ENCODE measurements at places on chromosomes 7 and 10.

DNA sequence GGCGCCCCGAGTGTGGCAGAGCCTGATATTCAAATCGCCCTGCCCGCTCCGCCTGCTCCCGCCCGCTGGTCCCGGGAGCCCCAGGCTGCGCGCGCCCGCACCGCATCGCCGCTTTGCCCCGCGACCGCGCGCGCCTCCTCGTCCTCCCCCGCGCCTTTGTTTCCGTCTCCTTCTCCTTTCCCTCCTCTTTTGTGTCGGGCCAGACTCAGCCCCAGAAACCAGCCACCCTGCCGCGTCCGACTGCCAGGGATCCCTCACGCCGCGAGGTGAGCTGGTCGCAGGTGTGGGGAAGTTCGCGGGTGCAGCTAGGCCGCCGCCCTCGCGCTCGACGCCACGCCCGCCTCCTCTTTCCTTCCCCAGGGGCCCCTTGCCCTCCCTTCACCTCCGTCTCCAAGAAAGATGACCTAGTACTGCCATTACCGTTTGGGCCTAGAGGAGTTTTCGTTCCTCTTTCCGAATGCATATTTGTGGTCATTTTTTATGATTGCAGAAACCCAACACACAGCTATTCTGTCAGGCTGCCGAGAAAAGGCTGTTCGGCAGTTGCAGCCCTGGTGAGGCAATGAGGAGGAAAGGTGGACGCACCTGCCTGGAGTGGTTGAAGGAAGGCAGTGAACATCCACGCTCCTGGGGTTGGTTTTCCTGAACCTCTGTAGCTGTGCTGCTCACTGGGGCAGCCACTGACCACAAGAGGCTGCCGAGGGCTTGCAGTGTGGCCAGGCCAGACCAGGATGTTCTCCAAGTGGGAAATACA is 107.3 kb downstream of the SNX10 start:
- peak; percentile 34 for DNase-seq

DNA sequence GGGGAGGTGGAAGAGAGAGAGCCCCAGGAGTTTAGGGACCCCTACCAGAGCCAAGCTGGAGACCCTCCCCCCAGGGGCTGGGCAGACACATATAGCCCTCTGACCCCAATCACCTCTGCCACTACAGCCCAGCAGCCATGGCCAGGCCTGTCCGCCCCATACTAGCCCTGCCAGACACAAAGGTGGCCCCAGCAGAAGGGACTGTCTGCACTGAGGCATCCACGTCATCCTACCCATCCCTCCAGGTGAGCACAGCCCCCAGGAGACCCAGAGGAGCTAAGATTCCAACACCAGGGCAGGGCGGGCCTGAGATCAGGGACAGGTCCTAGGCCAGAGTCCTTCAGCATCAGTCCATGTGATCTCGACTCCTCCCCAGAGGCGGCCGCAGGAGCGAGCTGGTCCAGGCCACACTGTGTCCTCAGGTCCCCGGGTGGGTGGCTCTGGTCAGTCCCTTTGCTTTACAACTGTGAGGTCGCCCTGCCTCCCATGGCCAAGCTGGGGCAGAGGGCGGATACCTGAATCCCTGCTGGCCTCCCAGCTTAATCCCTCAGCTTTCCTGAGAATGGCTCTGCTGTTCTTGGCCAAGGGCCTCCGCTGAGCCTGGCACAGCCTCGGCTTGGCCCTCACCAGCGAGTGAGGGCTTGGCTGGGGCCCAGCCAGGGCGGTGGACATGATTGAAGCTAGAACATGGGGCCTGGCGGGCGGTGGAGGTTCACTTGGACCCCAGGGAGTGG is 14.3 kb upstream of the ELN start:
- no peak for DNase-seq

DNA sequence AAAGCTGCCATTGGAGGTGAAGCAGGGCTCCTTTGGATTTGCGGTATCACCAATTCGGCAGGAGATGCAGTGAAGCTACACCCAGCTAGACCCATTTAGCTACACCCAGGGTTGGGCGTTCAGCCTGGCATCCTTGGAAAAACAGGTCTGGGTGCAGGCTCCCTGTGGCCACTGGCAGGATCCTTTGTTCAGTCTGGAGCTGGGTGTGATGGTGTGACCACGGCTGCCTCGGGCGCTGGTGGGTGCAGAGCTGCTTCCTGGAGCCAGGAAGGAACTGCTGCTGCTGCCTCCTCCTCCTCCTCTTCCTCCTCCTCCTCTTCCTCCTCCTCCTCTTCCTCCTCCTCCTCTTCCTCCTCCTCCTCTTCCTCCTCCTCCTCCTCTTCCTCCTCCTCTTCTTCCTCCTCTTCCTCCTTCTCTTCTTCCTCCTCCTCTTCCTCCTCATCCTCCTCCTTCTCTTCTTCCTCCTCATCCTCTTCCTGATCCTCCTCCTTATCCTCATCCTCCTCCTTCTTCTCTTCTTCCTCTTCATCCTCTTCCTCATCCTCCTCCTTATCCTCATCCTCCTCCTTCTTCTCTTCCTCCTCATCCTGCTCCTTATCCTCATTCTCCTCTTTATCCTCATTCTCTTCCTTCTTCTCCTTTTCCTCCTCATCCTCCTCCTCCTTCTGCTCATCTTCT is 84.0 kb downstream of the GRK5 start:
- no peak for DNase-seq

GRCh38 chr7:113698556-113699220 is 220.1 kb downstream of the PPP1R3A start:
- no peak for DNase-seq

DNA sequence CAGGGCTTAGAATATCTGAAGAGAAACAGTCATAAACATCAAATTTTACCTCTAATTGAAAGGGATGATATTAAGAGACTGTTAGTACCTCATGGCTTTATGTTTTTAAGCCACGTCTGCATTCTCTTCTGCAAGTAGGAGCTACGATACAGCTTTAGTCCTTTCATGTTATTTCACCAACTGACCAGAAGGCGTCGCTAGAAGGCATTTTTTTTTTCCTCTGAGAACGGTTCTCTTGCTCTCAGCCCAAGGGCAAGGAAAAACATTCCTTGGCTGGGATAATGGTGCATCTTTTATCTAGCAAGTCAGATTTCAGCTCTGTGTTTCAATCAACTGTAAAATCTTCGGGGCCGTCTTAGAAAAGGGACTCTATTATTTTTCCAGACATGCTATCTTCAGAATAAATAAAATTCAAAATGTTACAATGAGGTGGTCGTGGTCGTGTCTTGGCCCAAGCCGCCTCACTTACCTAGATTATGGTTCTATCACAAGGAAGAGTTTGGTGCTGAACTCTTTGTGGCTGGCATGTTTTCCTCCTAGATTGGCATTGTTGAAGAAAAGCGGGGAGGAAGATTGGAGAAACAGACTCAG is 41.6 kb upstream of the LYZL2 start:
- peak; percentile 29 for DNase-seq

DNA sequence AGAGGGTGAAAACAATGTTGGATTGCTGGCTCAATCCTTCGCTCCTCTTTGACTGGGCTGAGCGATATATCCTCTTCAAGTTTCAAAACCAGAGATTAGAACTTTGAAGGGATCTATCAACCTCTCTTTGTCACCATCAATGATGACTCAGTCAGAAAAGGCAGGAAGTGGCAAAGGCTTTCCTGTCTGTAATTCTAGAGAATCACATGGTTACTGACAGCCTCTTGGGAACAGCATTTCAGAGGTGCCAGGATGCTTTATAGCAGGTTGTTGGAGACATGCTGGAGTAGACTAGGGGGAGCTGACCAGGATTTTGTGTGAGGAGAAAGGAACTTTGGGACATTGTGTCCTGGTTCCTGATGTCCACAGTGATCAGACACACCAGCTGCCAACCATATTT is 81.3 kb downstream of the PRKCQ start:
- no peak for DNase-seq

DNA sequence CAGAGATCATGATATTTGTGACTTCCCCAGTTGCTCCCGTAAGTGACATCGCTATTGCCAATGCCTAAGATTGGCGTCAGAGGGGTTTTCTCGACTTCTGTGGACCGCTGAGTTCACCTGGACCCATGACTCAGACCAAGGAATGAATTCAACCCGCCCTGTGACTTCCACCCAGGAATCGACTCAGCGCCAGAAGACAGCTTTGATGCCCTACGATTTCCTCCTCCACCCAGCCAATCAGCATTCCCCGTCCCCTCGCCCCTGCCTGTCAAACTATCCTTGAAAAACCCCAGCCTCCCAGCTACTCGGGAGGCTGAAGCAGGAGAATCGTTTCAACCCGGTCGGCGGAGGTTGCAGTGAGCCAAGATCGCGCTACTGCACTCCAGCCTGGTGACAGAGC is 58.3 kb downstream of the MICALL2 start:
- no peak for DNase-seq

DNA sequence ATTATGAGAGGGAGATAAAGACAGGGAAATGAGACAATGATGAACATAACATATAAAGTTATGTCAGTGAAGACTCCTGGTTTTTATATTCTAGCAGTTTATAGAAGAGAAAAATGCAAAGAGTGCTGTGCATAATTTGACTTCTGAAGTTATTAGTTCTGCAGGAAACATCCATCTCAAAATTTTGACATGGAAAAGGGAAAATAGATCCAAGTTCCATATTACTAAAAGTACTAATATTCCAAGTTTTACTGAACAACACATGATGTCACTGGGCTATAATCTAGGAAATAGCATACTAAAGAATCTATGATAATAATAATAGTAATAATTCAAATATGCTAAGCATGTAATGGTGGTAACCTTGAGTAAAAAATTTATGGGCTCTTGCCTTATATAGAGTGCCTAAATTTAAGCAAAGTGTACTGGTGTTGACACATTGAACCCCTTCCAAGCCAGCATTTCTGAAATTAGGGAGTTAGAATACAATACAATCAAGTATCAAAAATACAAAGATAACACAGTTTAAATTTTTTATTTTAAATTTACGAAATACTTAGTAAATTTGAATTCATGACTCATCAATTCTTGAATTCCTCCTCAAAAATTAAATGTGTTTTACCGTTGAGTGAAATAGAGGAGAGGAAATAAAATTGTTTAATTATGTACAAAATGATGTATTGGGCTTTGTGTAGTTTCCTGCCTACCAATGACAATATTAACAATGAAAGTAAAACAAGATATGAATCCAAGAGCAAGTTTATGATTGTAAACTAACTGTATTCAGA is 102.8 kb upstream of the KCND2 start:
- DNase-seq = no peak

GRCh38 chr7:30970074-30970473 is 6.3 kb downstream of the GHRHR start:
- no peak for DNase-seq

DNA sequence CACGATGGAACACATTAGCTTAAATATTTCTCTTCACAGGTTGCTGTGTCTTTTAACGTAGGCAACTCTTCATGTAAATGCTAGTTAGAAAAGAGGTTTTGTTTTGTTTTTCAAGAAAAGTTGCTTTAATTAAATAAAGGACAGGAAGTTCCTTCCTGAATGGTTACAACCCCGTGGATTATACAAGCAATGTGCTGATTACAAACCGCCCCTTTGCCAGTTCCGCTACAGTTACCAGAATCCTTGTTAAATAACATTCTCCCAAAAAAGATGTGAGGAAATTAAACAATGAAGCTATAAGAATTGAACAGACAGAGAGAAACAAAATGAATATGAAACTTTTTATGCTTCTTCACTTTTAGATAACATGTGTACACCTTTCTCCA is 75.1 kb downstream of the LYZL2 start:
- no peak for DNase-seq

DNA sequence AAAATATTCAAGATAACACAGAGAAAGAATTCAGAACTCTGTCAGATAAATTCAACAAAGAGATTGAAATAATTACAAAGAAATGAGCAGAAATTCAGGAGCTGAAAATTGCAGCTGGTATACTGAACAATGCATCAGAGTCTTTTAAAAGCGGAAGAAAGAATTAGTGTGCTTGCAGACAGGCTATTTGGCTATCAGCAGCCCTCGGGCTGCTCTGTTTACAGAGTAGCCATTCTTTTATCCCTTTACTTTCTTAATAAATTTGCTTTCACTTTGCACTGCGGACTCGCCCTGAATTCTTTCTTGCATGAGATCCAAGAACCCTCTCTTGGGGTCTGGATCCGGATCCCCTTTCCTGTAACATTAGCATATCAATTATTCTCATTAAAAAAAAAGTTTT is 1040.0 kb downstream of the SORCS3 start:
- DNase-seq = no peak

DNA sequence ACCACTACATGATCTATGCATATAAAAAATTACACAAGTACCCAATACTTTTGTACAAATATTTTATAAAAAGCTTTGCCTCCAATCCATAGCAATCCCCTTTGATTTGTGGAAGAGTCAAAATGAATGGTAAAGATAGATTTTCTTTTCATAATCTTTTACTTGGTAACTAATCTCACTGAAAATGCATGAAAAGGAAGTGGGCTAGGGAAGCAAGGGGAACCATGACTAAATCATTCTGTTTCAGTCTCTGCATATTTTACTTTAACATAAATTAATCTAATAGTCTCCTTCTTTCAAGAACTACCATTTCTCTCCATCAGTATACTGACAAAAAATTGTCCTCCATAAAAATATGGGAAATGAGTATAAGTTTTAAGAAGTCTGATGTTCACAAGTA is 96.9 kb downstream of the TES start:
- DNase-seq = no peak

GRCh38 chr10:44313761-44314165 is 71.1 kb downstream of the CXCL12 start:
- no peak for DNase-seq

DNA sequence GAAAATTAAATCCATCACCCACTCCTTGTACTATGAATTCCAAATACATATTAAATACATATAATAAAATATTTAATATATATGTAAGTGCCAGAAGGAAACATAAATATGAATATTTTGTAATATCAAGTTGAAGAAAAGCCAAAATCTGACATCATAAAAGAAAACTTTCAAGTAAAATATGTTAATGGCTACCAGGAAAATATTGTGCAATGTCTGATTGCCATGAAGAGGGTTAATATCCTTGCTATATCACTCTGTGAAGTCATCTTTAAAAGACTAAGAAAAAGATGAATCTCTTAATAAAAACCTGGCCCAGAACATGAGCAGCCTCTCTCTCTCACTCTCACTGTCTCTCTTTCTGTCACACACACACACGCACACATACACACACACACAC is 130.2 kb downstream of the EGFR start:
- DNase-seq = no peak

DNA sequence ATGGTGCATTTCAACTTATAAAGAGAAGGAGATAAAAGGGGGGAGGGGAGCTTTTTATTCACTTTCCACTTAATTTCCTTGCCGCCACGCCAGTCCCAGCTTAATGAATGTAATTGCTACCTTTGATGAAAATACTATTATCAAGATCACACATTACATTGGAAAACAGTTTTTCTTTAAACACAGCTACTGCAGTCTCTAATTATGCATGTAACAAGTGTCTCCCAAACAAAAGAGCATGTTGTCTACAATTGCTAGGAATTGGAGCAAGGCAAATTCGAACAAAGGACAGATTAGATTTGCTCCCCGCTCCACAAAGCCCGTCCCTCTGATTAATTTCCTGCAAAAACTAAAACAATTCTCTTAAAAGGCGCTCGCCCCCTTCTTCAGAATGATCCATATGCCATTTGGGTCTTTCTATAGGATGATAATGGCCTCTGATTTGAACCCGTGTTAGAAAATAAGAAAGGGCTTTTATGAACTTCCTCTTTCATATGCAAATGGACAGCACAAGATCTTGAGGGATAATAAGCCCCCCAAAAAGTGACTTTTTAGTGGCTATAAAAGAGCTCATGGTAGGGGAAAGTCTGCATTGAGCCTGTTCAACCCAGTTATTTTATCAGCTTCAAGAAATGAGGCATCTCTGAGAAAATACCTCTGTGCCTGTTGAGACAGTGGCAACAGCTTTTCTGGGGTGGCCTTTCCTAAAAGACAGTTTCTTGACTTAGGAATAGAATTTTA is 60.6 kb downstream of the ACADSB start:
- no peak for DNase-seq

Measured in stimulated activated CD4-positive, alpha-beta T cell treated with anti-CD3 and anti-CD28 coated beads, Interleukin-2, amount 100 ng/mL, for 48 hours (primary cell).